ENCODE measurements at places on chromosomes 5 and 9.

DNA sequence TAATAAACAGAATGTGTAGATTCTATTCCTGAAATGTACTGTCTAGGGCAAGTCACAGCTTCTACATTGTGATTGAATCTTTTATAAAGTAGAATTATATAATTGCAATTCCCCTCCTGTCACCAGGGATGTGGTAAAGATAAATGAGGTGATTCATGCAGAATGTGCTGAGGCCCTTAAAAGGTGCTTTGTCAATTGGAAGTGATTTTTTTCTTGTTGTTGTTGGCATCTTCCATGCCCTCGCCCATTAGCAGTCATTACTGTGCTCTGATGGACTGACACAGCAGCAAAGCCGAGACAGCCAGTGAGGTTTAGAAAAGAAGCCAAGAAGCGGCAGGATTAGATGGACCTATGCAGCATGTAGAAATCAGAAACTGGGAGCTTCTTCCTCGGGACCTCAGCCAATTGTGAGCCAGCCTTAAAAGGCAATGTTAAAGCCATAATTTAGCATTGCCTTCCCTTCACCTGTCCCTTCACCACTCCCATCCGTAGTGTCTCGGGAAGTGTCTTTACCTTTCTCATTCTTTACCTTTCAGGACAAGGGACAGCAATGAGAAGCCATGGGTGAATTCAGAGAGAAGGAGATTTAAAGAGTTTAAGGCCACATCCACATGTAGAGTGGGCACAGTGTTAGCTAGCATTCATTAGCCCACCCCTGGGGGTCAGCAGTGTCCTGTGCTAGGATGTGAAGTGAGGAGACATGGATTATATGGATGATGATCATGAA, 257.8 kb downstream of the PLK2 start:
- no peak for DNase-seq

GRCh38 chr5:103120607-103121200, 603 bp downstream of the PPIP5K2 start:
- DNase-seq: no peak

- DNase-seq: no peak
Observed at GRCh38 chr5:176714067-176714466, 66.8 kb downstream of the TSPAN17 start.

GRCh38 chr5:39943811-39944210, 519.0 kb upstream of the DAB2 start:
- DNase-seq: no peak

DNA sequence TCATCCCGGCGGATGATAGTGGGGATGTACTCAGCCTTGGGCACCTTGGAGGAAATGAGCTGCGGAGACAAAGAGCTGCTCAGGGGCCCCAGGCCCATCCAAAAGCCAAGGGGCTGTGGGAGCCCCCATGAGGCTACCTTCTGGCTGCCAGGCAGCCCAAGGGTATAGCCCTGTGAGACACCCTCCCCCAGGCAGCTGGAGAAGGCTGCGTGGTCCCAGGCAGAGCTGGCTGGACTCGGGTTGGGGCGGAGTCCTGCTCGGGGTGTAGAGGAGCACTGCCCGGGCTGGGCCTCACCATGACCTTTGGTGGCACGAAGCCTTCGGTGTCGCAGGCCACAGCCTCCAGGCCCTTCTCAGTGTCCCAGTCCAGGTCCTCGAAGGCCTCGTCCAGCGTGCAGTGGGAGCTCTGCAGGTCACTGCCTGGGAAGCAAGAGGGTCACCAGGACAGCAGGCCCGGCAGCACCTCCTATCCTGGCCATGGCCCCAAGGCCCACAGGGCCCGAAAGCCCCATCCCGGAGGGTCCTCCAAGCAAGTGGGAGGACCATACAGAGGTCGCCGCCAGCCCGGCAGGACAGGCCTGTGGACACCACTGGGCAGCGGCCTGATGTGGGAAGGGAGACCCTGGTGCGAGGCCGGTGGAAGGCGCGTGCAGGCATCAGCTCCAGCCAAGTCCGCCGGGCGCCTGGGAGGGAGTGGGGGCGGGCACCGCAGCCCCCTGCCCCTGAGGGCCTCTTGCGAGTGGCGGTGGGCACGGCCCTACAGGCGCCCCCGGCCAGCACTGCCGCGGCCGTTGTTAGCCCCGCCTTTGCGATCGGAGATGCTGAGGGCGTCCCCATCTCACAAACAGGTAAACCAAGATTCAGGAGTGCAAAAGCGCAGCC, 6.1 kb downstream of the NSMF start:
- no peak for DNase-seq

DNA sequence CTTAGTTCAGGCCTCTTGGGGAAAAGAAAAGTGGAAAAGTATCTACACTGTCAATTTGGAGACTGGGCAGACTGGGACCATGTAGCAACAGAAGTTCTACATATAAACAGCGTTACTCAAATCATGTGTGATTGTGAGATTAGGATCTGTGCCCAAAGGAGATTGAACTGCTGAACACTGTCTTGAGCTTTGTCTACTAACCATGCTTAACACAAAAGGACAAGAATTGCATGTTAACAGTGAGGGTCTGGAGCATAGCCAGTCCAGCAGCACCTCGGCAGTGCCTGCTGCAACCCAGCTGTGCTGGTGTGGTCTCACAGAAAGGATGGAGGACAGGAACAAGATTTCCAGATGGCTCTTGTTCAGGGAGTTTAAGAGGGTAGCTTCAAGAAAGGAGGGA, 5.7 kb downstream of the PAM start:
- DNase-seq: no peak

GRCh38 chr5:124742983-124743601, 3.3 kb downstream of the ZNF608 start:
- DNase-seq: no peak

DNA sequence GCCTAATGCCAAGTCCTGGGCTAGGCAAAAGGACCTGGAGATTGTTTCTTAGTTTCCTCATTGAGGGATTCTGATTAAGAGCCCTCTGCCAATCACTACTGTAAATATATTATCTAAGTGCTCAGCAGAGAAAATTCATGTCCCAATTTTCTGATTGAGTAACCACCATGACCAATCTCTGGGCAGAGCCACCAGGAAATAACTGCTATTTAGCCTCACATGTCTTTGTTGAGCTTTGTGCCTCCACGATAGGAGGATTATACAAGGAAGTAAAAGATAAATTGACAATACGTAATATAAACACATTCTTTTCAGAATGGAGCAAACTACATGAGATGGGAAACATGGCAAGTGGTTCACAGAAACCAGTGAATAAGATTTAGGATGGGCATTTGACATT, 396.1 kb upstream of the PAPPA start:
- no peak for DNase-seq

- no peak for DNase-seq
Observed at GRCh38 chr5:76866503-76866902, 16.7 kb downstream of the S100Z start.

GRCh38 chr5:180494510-180495181, 467 bp downstream of the CNOT6 start:
- peak; percentile 65 for DNase-seq

Data from activated naive CD4-positive, alpha-beta T cell treated with Interleukin-2 at 50 U/mL for 16 hours (primary cell).